SJSA1 (cell line): ENCODE measurements at places on chromosomes 2 and 18. TPM values are rescaled to one million over a fixed set of nuclear protein-coding genes. Genes with fewer than 3 reads are reported as not detected.

GRCh38 chr2:29367986-29368658 is 252.9 kb downstream of the CLIP4 start:
- no peak for DNase-seq

DNA sequence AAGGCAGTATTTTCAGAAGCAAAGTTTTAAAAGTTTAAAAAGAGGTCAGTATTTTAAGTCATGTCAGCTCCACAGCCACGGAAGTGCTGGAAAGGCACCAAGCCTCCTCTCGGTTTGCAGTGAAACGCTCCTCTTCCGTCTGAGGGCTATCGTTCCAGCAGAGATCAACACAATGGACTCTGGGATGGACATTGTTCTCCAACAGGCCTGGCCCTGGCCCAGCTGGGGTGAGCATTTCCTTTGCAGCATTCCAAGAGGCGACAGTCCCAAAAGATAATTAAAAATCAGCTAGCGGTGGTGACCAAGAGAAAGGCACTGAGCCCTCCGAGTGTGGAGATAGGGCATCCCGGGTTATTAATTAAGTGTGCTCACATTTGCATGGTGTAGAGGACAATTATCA is 95.9 kb upstream of the LCLAT1 start:
- no peak for DNase-seq

VAMP5 gene
- total RNA-seq, result 37.0 and 47.5 TPM in 2 replicates

- no peak for DNase-seq
These were observed 44.7 kb upstream of the VPS54 start for GRCh38 chr2:64063924-64064331.
